ENCODE measurements at places on chromosomes 3 and 15.

GRCh38 chr3:170563712-170564423, 22.0 kb downstream of the SLC7A14 start:
- DNase-seq = no peak

DNA sequence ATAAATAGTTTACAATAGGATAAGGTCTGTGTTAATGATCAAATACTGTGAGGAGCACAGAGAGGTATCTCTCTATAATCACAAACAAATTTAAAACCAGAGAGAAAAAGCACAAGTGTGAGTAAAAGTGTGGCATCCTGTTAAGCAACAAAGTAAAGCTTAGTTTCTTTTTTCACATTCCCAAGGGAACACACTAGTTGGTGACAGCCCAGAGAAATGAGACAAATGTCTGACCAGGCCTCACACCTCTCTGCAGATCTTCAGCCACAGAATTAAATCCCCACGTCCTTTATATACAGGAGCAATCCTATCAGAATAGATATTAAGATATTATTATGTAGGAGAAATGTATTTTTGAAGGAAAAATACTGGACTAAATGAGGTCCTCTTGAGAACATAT, 2.7 kb downstream of the FBN1 start:
- no peak for DNase-seq

GRCh38 chr3:153528473-153528872, 366.4 kb downstream of the RAP2B start:
- DNase-seq = no peak

DNA sequence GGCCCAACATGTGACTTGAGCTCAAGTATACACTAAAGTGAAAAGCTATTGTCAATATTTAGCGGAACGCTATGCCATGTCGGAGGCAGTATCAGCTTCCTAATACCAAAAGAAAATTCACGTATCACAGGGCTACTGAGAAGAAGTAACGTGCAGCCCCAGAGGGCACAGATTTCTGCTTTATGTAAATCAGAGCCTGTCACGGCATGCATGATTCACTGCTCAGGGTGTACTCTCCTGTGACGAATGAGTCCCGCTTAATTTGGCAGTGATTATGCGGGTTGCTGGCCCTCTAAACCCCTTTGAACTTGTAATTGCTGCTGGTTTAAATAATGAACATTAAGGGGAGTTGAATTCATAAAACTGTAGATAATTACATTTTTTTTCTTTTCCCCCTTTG, 85.3 kb downstream of the MEIS2 start:
- DNase-seq = no peak

GRCh38 chr15:66774001-66774814, 72.2 kb downstream of the SMAD6 start:
- DNase-seq = peak; percentile 75

DNA sequence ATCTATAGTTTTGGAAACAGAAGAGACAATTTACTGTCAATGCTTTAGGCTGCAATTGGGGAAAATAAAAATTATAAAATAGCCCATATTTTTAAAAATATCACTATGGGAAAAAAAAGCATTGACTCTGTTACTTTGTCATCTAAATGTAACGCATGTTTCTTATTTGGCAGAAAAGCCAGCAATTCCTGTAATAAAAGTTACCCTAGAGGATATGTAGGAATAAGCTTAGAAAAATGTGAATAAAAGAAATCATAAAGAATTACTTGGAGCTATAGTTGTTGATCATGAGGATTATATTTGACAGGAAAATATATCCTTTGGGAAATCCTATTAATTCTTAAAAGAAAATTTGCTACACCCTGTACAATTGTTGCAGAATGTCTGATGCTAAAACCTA, 515.4 kb upstream of the IL12A start:
- DNase-seq = no peak

DNA sequence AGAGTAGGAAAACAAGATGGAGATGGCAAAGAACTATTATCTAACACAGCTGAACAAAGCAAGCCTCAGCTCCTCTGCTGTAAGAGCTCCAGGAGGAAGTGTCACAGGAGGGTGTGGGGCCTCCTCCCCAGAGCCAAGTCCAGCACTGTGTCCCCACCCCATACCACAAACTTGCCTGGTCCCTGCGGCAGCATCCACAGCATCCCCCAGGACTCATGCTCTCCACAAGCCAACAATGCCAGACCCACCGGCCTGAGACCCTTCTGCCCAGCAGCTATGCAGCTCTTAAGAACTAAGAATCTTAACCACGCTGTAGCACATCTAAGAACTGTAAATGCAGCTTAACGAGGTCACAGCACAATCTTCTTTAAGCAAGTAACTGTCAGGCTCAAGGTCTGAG, 9.1 kb downstream of the RBM15B start:
- DNase-seq = no peak

- DNase-seq = no peak
These were observed 9.2 kb downstream of the CRTAP start for GRCh38 chr3:33122991-33123390.

GRCh38 chr3:190110826-190111225, 9.9 kb downstream of the P3H2 start:
- DNase-seq = no peak

- no peak for DNase-seq
These were observed 48.2 kb upstream of the SLC41A3 start for GRCh38 chr3:126131881-126132750.

GRCh38 chr3:135908225-135908624, 57.3 kb upstream of the PPP2R3A start:
- DNase-seq = no peak

GRCh38 chr3:124765197-124765840, 35.1 kb downstream of the UMPS start:
- DNase-seq = no peak

DNA sequence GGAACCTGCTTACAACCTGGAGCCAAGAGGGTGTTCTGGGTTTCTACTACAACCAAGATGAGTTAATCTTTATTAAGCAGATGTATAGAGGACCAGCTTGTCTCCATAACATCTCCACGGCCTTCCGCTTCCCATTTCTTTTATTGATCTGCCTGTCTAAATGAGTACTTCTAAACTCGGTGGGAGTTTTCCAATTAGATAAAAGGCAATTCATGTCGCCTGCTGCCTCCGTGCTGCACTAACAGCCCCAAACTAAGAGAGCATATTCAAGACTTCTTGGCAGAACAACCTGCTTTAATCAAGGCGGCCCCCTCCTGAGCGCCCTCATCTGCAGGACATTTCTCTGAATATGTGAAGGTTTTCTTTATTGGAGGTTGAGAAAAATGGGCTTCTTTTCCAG, 270.1 kb downstream of the PDCD6IP start:
- no peak for DNase-seq

- no peak for DNase-seq
These were observed 52.7 kb downstream of the TLE3 start for GRCh38 chr15:70045045-70045444.

- no peak for DNase-seq
These were observed 39.8 kb downstream of the SST start for GRCh38 chr3:187630404-187630803.
